ENCODE measurements at places on chromosomes 7 and 10.

DNA sequence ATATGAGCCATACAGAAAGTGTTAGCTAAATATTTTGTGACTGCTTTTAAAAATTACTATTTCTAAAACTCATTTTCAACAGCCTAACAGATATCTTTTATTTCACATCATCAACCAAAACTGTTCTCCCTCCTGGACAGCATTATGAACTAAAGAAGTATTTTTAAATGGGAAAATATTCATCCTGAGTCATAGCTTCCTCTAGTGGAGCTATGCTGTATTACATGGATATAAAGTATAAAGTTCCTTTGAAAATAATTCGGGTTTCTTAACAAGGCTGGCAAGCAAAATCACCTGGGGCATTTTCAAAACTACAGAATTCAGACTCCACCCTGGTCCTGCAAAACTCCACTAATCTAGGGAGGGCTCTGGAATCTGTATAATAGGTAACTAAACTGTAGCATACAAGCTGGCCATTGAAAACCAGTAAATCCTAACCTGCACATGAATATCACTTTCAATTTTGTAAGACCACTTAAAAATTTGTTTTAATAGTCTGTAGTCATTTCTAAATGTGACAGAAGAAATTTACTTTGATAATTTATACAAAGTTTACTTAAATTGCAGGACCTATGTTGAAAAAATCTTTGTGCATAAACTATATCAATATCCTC, 53.5 kb downstream of the SCIN start:
- DNase-seq: no peak

DNA sequence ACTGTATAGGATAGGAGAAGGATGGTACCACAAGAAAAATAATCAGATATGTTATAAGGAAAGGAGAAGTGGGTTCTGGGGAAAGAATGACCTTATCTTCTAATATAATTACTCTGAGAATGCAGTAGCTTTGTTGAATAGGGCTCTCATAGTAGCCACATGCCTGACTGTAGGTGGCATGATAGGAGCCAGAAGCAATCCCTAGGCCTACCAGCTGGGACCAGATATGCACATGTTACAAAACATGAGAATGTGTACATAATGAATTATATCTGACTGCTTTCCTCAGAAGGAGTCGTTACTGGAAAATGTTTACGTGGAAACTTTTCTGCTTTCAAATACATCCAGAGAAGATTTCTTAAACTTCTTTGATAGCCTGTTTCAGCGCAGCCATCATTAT, 53.2 kb upstream of the FAM3C start:
- no peak for DNase-seq

DNA sequence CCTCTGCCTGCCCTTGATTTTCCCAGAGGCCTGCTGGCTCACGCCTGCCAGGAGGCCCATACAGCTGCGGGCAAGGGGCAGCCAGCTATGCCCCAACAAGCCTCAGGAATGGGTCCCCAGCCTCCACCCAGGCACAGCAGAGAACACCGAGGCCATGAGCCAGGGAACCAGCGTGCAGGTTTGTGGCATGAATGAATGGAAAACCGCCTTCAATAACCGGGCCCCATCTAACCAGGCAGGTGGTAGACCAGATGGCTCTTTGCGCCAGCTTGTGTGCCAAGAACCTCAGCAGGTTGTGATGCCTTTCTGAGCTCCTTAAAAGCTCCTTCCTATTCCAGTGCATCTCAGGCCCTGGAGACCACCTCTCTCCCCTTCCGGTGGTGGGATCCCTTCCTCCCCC, 50.2 kb downstream of the ELFN1 start:
- DNase-seq: no peak

GRCh38 chr7:147903536-147904218, 686.9 kb upstream of the C7orf33 start:
- DNase-seq: no peak

DNA sequence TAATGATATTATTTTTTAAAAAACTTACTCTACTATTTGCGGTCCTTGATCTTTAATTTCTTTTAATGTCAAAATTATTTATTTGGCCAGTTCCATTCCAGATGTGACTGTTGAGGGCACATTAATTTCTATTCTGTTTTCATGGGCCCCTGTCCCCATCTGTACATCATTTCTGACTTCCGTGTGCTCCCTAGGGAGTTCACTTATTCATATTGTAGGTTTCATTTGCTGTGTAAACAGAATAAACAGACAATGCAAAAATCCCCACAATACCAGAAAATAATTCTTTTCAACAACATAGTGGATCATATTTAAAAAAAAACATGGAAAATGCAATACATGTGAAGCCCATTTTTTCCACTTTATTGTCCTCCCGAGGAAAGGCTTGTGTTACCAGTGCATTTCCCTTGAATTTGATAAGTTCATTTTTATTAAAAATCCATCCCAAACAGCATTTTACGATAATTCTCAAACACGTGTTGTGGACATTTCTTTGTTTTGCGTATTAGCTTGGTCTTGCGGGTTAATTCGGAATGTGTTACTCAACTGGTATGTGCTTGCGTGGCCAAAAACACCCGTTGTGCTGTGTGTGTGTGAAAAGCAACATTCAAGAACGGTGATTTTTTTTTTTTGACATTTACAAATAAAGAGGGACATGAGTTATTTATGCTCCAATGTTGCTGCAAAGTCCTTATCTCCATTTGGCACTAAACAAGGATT, 138.4 kb downstream of the MGMT start:
- no peak for DNase-seq

GRCh38 chr7:27409776-27410175, 167.2 kb downstream of the EVX1 start:
- no peak for DNase-seq

- DNase-seq: no peak
Observed at GRCh38 chr7:142759433-142759832, 10.2 kb downstream of the PRSS1 start.

DNA sequence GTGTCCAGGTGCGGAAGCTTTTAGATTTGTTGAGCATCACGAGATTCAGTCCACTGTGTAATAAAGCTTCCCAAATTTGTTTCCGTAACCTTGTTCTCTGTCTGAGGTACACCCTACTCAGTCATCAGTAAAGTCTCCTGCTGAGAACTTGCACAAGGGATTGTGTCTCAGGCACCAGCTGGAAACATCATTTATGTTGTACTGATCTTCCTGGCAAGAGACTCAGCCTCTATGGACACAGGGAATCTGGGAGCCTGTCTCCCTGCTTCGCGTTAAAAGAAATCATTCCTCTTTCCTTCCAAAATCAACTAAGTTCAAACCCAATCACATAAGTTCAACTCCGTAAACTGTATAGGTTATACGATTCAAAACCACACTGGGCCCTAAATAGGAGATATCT, 336.8 kb downstream of the GPR37 start:
- DNase-seq: no peak

- DNase-seq: no peak
Observed at GRCh38 chr7:136501151-136501550, 367.3 kb upstream of the CHRM2 start.

GRCh38 chr10:28169525-28169924, 133.3 kb downstream of the MPP7 start:
- no peak for DNase-seq

GRCh38 chr10:100186253-100187212, 704 bp upstream of the ERLIN1 start:
- DNase-seq: peak; percentile 14

- DNase-seq: no peak
Observed at GRCh38 chr7:100367251-100367620, 6.1 kb upstream of the PILRA start.

GRCh38 chr10:44863344-44864047, 47.6 kb upstream of the TMEM72 start:
- no peak for DNase-seq

GRCh38 chr7:72127136-72127535, 285.0 kb downstream of the CALN1 start:
- DNase-seq: no peak

- no peak for DNase-seq
Observed at GRCh38 chr10:34116681-34117271, 698.3 kb downstream of the PARD3 start.

- peak; percentile 77 for DNase-seq
Observed at GRCh38 chr10:77641788-77642397, 4.3 kb upstream of the KCNMA1 start.

DNA sequence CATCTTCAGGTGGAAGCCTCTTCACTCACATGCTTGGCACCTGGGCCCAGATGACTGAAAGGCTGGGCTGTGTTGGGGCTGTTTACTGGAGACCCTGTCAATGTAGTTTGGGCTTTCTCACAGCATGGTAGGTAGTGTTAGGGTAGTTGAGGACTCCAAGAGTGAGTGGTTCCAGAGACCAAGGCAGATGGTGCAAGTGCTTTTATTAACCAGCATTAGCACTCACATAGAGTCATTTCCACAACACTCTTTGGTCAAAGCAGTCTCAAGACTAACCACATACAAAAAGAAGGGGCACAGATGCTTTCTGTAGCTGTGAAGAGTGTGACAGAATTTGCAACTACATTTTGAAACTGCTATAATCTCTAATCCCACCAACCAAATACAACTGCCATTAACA, 135.0 kb downstream of the RTKN2 start:
- DNase-seq: no peak

GRCh38 chr10:110076559-110077318, 69.0 kb downstream of the ADD3 start:
- peak; percentile 84 for DNase-seq

DNA sequence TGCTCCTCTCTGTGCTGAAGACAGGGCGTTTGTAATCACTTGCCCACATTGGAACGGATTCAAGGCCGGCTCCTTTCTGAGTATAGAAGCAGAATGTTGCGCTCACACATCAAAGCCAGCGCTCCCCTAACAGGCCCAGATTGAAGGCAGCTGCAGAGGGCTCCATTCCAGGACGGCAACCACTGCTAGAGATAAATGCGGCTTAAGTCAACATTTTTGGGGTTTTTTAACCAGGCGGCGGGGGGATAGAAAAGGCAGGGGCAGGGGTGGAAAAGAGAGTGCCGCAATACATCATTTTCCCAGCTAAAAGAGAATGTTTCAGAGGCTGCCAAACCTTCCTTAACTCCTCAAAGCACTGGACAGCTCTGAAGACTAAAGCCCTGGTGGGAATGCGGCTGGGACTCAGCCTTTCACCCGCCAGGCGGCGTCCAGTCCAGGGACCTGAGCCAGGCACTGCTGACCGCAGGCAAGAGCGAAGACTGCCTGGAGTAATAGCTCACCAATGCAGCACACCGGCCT, 189.6 kb downstream of the TNS3 start:
- DNase-seq: peak; percentile 94

GRCh38 chr7:85215098-85215497, 28.2 kb upstream of the SEMA3D start:
- no peak for DNase-seq

All from fibroblast of skin of left quadriceps (primary cell).